Cardiac septum (tissue), 1 donor: ENCODE measurements at places on chromosomes 11 and 22. TPM values are rescaled to one million over a fixed set of nuclear protein-coding genes. Genes with fewer than 3 reads are reported as not detected.

- no peak for DNase-seq
Measured at GRCh38 chr22:27215871-27216270, 558.5 kb downstream of the MIAT start.

DNA sequence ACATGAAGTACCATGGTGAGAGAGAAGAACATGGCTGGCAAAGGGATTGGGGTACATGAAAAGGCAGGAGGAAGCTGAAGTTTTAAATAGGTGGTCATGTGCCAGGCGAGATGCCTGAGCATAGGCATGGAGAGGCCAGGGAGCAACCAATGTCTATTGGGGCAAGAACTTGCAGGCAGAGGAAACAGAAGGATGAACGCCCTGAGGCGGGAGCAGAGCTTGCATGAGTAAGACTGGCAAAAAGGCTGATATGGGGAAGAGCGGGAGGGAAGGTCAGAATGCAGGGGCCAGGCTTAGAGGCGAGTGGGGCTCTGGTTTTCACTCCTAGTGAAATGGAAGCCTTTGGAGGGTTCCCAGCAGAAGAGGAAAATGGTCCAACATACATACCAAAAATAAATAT lies 52.5 kb upstream of the VSTM5 start:
- no peak for DNase-seq

GRCh38 chr11:19433791-19434190 lies 193.0 kb upstream of the E2F8 start:
- DNase-seq = no peak

GRCh38 chr11:113397821-113398220 lies 10.2 kb downstream of the ANKK1 start:
- DNase-seq = peak; percentile 60

- no peak for DNase-seq
Measured at GRCh38 chr11:15146271-15147003, 31.7 kb downstream of the INSC start.

- no peak for DNase-seq
Measured at GRCh38 chr11:78833237-78833636, 258.6 kb upstream of the NARS2 start.

GRCh38 chr11:16015741-16016467 lies 340.4 kb downstream of the SOX6 start:
- no peak for DNase-seq

GRCh38 chr11:88012456-88012855 lies 162.8 kb downstream of the RAB38 start:
- no peak for DNase-seq

DNA sequence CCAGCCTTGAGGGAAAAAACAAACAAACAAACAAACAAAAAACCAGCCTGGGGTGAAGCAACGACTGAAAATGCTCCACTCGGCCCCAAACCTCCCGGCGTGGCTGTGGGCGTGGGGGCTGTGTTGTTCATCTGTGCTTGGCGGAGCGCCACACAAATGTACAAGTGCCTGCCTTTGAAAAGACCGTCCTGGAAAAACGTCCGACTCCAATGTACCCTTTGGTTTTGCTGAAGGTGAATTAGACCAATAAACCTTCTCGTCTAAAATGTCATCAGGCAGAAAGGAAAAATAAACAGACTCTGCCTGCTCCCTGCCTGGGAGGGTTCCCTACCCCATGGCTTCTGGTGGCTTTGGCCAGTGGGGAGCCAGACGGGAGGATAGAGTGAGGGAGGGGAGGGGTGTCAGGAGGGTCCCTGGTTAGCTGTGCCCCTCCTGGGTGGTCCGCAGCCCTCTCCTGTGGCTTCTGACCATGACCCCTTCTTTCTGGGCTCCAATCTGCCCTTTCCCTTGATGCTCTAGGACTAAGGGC lies 93.9 kb downstream of the TRMU start:
- no peak for DNase-seq

GRCh38 chr11:29495676-29496075 lies 521.2 kb downstream of the KCNA4 start:
- DNase-seq = no peak

- DNase-seq = peak; percentile 53
Measured at GRCh38 chr22:47064416-47064815, 302.0 kb downstream of the TBC1D22A start.

DNA sequence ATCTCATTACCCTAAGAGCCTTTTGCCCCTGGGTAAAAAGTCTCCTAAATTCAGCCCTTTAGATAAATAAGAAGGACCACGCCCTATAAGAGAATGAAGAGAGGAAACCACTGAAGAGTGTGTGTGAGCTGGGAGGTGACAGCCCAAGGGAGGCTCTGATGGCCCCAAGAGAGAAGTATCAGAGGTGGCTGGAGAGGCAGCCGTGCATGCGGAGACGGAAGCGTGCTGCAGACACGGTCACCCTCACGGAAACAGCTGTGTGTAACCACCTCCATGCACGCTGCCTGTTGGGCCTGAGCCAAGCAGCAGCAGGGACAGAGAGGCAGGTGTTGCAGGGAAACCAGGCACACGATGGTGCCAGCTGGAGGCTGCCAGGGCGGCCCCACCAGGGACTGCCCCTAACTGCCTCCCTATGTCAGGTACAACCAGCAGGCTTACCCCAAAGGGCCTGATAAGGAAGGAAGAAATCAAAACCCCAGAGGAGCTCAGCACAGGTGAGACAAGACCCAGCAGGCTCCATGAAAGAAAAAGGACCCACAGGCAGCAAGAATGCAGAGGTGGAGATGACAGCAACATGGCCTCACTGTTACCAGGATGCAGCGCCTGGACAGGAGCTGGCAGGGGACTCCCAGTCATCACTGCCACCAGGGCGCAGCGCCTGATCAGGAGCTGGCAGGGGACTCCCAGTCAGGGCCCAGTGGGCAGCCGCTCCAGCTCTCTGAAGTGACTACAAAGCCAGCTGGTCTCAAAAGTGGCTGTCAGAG lies 7.8 kb downstream of the LARGE2 start:
- DNase-seq = no peak

GRCh38 chr11:62546244-62546928 lies at the start of gene AHNAK:
Gene AHNAK (minus strand): TSS chr11:62546806. CDS start chr11:62536098, 10,708 bp downstream.
- DNase-seq = peak; percentile 93

- DNase-seq = no peak
Measured at GRCh38 chr11:27528712-27529111, 22.1 kb upstream of the LIN7C start.

DNA sequence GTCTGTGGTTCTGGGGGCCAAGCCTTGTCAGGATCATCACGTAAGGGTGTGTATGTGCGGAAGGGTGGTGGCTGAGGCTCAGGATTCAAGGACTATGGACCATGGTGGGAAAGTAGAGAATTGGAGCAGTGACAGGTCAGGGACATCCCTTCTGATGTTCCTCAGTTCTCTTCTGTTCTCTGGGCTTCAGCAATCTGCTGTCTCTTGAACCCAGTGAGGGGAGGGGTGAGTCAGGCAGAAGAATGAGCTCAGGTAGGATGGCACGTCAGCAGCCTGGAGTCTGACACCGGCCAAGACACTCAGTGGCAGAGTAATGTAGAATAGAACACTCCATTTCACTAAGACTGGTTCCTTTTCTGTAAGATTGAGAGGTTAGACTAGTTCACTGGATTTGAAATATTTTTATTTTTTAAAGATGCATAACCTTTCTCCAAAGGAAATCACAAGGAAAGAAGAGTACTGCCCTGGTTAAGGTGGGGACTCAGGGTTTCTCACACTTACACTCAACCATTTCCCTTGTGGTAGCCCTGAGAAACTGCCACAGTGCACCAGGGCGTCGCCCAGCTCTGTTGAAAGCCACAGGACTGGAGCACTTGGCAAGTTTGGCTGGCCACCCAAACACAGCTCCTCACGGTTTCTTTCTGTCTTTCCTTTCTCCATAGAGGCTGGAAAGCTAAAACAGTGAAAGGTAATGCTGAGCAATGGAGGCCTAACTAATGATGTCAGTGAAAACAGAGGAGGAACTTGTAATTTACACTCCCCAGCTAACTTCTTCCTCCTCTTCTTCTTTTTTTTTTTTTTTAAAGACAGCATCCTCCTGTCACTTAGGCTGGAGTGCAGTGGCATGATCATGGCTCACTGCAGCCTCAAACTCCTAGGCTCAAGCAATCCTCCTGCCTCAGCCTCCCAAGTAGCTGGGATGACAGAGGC lies 23.1 kb upstream of the MICAL2 start:
- DNase-seq = no peak

- no peak for DNase-seq
Measured at GRCh38 chr11:85027346-85027745, 599.8 kb downstream of the DLG2 start.

DNA sequence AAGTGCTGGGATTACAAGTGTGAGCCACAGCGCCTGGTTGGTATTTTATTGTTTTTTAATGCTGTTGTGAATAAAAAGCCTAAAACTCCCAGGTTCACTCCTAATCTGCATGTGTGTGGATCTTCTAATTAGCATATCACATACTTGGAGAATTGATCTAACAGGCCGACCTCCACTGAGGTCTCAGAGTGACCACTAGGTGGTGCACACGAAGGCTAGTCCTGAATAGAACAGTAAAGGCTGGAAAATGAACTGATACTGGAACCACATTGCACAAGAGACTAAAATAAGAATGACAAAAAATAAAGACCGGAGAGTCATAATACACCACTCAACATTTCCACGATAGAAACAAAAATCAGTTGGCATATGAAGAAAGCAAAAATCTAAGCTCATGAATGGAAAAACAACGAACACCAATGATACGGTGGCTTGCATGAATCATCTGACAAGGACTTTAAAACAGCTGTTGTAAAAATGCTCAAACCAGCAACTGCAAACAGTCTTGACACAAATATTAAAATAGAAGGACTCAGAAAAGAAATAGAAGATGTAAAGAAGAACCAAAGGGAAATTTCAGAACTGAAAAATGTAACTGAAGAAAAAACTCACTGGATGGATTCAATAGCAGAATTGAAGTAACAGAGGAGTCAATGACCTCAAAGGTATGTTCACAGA lies 19.2 kb downstream of the PIM3 start:
- DNase-seq = peak; percentile 73

- DNase-seq = no peak
Measured at GRCh38 chr11:114136686-114137640, 77.5 kb downstream of the ZBTB16 start.

- no peak for DNase-seq
Measured at GRCh38 chr22:23086787-23087186, 16.5 kb downstream of the GNAZ start.

DNA sequence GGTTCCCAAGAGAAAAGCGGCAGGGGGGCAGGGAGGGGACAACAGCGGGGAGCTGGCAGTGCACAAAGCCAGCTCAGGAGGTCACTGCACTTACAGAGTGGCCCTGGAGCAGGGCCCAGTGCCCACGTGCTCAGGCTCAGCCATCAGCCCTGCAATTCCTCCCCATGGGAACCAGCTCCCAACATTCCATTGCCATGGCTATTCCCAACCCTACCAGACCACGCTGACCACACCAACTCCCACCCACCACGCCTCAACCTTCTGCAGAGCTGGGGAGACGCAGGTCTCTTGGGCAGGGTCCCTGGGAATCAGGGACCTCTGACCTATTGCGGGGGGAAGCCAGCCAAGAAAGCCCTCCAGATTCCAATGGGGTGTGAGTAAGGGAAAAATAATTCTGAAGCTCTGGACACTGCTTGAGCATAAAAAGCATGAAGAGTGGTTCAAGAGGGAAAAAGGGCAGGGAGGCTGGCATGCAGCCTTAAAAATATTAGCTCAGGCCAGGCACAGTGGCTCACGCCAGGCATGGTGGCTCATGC lies 38.3 kb upstream of the TFIP11 start:
- DNase-seq = peak; percentile 88

DNA sequence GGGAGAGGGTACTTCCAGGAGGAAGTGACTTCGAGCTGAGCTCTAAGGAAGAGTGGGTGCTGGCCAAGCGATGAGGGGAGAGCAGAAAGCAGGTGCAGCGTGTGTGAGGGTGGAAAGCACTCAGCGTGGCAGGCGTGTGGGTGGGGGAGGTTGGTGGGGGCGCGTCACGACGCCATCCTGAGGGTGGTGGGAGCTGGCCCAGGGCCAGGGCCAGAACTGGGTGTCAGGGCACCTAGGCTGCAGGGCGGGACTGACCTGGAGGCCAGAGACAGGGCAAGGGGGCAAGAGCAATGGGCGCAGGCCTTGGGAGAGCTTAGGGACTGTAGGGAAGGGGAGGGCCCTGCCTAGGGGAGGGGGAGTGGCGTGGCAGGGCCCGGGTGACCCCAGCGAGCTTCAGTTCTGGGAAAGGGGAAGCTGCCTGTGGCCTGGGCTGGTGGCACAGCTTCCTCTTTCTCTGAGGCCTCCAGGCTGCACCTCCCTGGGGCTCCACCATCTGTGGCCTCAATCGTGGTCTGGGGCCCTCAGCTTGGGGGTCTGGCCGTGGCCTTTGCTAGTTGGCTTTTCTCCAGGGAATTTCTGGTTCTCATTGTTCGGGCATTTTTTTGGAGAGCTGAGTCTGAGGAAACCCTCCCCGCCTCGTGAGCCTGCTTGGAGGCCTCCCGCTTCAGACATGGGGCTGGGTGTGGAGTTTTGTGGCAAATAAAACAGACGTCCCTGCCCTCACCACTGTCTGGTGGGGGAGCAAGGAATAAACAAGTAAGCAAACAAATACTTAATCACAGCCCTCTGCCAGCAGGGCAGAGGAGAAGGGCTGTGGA lies 8.9 kb downstream of the RELT start:
- peak; percentile 95 for DNase-seq

- no peak for DNase-seq
Measured at GRCh38 chr22:43504666-43505261, 93.0 kb downstream of the MPPED1 start.

DNA sequence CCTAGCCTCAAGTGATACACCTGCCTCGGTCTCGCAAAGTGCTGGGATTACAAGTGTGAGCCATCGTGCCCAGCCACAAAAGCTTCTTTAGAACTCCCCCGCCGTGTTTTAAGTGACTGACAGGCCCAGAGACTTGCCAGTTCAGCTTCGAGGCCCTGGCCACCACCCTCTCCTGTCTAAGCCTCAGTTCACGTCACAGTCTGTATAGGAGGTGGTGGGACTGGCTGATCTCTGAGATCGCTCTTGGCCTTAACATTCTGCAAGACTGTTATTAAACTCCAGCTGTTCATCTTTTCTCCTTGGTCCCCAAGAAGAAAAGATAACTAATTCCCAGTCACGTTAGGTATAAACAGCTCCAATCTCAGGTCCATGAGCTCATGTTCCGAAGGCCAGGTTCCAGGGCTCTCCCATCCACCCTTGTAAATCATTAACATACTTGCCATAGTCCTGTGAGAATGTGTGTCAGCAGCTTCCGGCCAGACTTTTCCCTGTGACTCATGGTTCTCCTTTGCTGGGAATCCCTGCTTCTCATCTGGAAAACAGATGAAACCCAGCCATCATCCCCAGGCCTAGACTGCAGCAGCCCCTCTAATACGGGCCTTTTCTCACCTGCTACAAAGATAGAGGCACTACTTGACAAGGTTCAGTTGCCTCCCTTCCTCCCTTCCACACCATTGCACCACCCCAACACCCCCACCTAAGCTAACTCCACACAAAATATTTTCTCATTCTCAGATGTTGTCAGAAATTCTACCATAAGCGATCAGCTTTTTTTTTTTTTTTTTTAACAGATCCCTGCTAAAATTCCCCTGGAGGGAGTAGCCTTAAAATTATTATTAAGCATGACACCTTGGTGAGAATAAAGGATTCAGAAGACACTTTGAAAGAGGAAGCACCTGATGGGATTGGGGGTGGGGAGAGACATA lies 5.6 kb upstream of the KIAA0930 start:
- no peak for DNase-seq

GRCh38 chr11:130070846-130071200 lies 1.1 kb downstream of the APLP2 start:
- peak; percentile 78 for DNase-seq

UBQLNL gene
- total RNA-seq = 0.11 TPM

MAJIN gene
- not detected for total RNA-seq

OR5T1 gene
- not detected for total RNA-seq

BRMS1 gene
- total RNA-seq = 14.6 TPM

C1QTNF5 gene
- total RNA-seq = 33.8 TPM

ELMOD1 gene
- 0.89 TPM for total RNA-seq

DYNC2H1 gene
- total RNA-seq = 4.7 TPM

LRRC75B gene
- 4.2 TPM for total RNA-seq

APOC3 gene
- not detected for total RNA-seq

MS4A15 gene
- total RNA-seq = not detected
